ENCODE measurements at places on chromosomes 3 and 15. TPM values are rescaled to one million over a fixed set of nuclear protein-coding genes. Genes with fewer than 3 reads are reported as not detected.
A peak's percentile ranks its signal among the peaks of the same experiment; 100 is the strongest.

ADAMTSL3 gene
- 10.3 TPM for total RNA-seq

DNA sequence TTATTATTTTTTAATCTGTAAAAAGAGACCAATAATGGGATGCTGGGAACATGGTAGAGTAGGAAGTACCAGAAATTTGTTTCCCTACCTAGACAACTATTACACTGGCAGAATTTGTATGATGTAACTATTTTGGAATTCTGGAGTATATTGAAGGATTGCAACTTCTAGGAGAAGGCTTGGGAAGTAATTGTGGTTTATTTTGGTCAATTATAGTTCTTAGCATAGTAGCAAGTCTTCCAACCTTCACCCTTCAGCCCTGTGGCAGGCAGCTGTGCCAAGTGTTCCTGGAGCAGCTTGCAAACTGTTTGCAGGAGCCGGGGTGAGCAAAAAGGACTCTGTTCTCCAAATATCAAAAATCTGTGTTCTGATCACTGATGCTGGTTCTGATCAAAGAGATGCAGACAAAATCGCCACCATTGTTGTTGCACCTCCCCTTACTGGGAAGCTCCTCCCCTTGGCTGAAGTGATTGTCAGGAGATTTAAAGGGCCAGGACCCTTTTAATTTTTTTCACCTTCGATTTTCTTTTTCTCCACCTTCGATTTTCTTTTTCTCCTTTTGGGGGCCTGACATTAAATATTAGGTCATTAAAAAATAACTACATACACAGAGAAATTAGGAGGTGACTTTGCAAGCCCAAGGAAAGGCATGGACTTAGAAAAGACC is 363.3 kb downstream of the SLC9A9 start:
- DNase-seq, result no peak

CLDN16 gene
- 1.6 TPM for total RNA-seq

GRCh38 chr3:42302924-42303634 is 37.1 kb upstream of the CCK start:
- DNase-seq, result no peak

FETUB gene
- 8.4 TPM for total RNA-seq

GRCh38 chr3:14810070-14810791 is 8.5 kb upstream of the FGD5 start:
- no peak for DNase-seq

TLR9 gene
- 0.24 TPM for total RNA-seq

DNA sequence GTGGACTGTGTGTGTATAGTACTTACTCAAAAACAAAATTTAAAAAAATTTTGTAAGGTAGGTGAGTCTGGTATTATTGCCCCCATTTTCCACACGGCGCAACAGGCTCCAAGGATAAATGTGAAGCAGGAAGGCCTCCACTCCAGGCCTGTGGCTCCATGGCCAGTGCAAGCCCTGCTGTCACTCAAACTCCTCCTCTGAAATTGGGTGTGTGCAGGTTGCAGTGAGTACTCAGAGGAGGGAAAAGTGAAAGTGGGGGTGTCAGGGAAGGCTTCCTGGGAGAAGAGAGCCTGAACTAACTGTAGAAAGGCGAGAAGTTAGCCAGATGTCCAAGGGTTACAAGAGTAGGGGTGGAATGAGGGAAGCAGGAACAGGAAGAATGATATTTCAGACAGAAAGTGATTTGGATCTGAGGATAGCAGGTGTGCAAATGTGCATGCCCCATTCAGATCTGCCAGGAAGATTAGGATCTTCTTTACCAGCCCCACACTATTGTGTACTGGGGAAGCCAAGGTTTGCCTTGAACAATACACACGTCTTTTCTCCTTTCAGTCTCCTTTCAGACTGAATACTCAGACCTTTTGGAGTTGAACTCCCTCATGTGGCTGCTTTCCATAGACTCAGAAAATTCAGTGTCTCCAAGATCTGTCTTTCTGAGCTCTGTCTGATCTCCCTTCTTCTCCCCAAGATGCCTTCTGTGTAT is 48.7 kb upstream of the RYK start:
- no peak for DNase-seq

ACTL6A gene
- total RNA-seq, result 23.2 TPM

DNA sequence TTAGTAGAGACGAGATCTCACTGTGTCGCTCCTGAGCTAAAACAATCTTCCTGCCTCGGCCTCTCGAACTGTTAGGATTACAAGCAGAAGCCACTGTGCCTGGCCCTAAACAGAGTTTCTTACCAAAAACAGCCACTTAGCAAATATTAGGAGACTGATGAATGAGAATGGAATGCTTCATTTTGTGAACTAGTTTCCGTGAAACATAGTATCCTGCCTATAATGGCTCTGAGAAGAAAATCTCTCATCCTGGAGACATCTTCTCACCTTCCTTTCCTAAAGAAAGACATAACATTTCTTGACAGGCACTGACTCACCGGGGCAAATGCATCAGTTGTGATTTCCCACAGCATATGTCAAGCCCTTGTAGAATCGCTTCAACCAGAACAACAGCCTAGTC is 44.9 kb downstream of the GJD2 start:
- no peak for DNase-seq

NEK10 gene
- 2.5 TPM for total RNA-seq

GRCh38 chr15:79185199-79185598 is 94.6 kb upstream of the RASGRF1 start:
- DNase-seq, result no peak

ZNF385D gene
- 2.7 TPM for total RNA-seq

DNA sequence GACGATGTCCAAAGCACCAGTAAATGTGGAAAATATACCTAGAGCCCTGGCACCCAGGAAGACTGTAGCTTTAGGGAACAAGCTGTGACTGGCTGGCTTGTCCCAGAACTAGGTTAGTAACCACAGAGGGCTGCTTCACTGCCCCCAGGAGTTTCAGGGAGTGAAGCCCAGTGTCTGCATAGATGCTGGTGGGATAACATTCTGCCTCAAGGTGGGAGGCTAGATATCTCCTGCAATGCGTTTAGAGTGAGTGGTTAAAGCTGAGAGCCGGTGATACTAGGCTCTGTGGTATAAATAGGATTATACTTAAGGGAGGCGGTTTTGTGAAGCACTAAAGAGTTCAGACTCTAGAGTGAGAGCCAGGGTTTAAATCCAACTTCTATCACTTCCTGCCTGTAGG is 11.7 kb upstream of the CP start:
- DNase-seq, result no peak

SERPINI2 gene
- not detected for total RNA-seq

DNA sequence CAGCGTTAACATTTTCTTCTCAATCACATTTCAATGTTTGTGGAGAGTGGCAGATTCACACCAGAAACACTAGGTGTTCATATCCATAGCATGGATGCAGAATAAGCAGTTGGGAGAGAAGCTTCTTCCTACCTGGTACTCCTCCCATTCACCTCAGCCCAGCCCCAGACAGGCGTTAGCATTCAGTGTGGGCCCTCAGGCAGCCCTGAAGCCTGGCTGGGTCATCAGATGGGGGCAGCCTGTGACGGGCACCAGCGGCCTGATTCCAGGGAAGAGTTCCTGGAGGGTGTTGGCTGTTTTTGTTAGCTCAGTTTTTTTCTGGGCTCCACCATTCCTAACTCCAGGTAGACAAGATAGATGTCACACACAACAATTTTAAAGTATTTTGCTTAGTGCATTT is 31.1 kb downstream of the APH1B start:
- DNase-seq, result no peak

GRCh38 chr15:58190419-58190818 is 52.2 kb downstream of the AQP9 start:
- no peak for DNase-seq

CCR9 gene
- total RNA-seq, result not detected

DNA sequence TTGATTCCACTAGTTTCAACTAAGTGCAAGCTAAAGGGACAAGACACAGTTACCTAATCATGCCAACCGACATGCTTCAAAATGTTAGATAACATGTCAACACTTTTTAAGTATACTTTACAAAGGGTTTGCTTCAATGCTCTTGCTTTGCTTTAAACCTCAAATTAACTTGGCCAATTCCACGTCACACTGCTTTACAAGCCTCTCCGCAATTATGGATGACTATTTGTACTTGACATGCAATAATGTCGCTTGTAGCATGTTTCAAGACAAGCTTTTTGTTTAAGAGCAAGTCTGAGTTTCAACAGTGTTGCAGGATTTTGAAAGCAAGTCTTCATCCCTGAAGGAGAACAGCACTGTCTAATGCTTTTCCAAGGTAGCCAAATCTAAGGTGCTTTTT is 86.9 kb downstream of the CNTN3 start:
- no peak for DNase-seq

- no peak for DNase-seq
Measured at GRCh38 chr15:92921215-92922131, 21.3 kb downstream of the CHD2 start.

USP13 gene
- 11.1 TPM for total RNA-seq

MELTF gene
- total RNA-seq, result 3.9 TPM

DNA sequence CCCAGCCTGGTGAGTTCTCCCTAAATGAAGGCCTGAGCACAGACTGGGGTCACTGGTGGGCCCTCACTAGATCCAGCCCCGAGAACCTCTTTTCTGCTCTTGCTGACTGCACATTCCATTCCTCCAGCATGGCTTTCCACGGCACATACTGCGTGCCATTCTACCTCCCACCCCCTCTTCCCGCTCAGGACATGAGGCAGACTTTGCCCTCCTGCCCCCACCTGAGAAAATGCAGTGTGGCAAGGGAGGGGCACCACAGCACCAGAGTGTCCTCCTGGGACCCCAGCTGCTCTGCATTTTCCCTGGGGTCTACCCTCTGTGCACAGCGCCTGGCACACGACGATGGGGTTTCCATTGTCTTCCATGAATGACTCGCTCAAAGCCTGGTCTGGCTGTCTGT is 6.1 kb upstream of the SLCO2A1 start:
- DNase-seq, result no peak

MASP1 gene
- total RNA-seq, result 116 TPM

DNA sequence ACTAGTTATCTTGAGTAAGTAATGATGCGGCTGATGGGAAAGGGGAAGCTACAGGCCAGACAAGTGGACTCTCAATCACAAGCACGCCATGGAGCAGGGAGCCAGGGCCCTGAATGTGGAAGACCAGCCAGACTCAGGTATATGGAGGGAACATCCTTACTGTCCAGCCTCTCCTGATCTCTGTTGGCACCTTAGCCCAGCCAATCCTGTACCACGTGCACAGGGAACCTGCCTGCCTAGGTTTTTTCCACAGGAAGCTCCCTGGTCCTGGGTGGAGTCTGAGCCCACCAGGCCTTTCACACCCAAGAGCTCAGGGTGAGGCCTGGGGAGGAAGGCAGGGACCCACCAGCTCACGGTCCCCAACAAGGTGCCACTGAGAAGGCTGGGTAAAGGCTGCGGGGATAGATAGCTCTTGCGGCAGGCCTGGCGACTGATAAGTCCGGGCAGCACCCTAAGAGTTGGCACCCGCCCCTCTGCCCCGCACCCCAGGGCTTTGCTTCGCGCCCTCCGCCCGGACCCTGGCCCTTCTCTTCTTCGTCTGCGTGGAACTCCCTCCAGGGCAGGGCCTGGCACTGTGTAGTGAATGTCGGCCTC is 933 bp upstream of the APEH start:
- no peak for DNase-seq

STARD9 gene
- 0.70 TPM for total RNA-seq

GRCh38 chr3:103924544-103924943 is 1442.2 kb upstream of the ALCAM start:
- no peak for DNase-seq

GRCh38 chr15:41024131-41024530 is 70.9 kb downstream of the CHAC1 start:
- no peak for DNase-seq

GRCh38 chr15:94247789-94248638 is 16.7 kb downstream of the MCTP2 start:
- peak; percentile 65 for DNase-seq

STRIT1 gene
- not detected for total RNA-seq
